ENCODE measurements at places on chromosomes 3 and 15.
A peak's percentile ranks its signal among the peaks of the same experiment; 100 is the strongest.

- no peak for DNase-seq
Observed at GRCh38 chr3:114645392-114645791, 351.6 kb downstream of the TIGIT start.

GRCh38 chr3:134463676-134464063 lies 22.1 kb downstream of the ANAPC13 start:
- DNase-seq = no peak

DNA sequence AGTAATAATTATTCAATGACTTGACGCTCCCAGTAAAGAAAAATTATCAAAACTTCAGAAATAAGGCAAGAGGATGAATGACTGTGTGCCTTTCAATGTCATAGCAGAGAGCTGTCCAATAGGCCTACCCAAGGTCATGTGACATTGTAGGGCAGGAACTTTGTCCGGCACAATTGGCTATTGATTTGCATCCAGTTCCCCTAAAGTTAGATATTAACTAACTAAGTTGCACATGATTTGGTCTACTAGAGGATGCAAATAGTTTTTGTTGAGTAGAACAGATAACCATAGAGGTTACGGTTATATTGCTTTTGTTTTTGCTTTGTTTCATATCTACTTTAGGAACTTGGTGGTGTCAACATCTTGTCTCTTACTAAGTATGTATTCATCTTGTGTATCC lies 127.9 kb upstream of the PFN2 start:
- no peak for DNase-seq

- DNase-seq = no peak
Observed at GRCh38 chr15:69719527-69720240, 267.1 kb downstream of the RPLP1 start.

DNA sequence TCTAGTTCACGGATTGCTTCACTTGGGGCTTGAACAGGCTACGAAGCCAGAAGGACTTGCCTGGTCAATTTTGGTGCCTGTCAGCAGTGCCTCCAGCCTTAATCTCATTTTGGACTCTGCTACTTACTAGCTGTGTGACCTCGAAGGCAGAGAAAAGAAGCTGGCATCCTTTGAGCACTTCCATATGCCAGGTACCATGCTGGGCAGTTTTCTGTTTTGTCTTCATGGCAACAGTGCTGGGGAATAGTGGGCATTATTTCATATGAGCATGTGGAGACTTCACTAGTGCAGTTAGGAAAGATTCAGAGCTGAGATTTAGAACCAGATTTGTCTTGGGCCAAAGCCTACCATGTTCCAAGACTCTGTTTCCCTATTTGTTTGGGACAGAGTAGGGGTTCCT lies 92.2 kb downstream of the LRTM1 start:
- DNase-seq = no peak

DNA sequence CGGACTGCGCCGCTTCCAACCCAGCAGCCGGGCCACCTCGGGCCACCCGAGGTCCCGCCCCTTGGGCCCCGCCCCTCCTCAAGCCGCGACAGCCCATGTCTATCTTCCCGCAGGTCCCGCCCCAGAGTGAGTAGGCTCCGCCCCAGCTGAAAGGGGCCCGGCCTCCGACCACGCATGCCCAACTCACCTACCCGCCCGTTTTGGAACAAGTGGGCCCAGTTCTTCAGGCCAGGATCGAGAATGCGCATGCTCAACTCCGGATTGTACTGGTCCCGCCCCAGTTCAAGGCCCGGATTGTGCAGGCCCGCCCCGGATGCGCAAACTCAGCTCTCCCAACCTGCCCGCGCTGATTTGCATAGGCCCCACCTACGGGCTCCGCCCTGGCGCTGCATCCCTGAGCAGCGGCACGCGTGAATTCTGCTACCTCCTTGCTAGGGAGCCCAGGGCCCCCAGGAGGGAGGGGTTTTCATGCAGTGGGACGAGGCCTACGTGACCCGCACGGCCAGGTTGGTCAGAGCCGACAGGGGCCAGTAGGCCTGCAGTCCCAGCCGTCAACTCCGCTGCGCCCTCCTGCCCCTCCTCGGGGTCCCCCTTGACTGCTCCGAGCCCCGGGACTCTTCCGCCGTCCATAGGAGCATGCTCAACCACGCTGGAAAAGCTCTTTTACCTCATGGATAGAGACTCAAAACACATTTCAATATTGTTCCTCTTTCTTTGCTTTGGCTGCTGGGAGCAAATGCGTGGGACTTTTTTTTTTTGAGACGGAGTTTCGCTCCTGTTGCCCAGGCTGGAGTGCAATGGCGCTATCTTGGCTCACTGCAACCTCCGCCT lies at the start of gene PFKFB4:
TSS of gene PFKFB4 (minus strand) at position 8 of the 831 bp plus-strand sequence. CDS start 26 bp downstream, outside the sequence.
- DNase-seq = peak; percentile 99

DNA sequence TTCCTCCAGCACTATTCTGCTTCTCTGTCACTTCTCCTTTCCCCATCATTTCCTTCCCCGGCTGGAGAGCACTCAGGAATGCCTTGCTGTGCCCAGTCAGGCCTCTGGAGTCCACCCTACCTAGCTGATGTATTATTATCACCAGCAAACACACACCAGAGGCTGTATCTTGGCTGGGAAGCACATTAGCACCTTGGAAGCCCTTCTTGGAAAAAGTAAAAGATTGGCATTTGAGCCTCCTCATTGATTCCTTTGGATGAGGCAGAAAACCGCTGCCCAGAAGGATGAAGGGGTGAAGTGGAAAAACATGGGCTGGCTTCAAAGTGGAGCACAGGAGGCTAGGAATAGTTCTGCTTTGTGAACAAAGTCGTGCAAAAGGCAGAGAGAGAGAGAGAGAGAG lies 244.3 kb downstream of the RPLP1 start:
- DNase-seq = no peak

- no peak for DNase-seq
Observed at GRCh38 chr15:60138397-60138968, 134.4 kb downstream of the FOXB1 start.

GRCh38 chr3:16510620-16511319 lies 2.7 kb downstream of the RFTN1 start:
- DNase-seq = no peak

DNA sequence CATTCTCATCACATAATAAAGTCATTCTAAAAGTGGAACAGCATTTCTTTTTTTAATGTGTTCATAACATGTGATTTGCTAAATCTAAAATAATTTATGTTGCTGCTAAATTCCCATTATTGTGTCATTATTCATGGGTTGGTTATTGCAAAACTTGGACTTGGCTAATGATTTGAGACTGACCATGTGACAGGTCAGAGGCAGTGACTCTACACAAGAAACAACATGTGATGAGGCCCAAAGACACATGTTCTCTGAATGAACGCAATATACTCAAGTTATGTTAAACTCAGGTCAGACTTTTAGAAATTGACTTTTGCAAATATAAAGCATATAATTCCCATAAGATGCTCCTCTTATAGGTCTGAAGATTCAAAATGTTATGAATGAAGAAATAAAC lies 566.1 kb downstream of the TBL1XR1 start:
- no peak for DNase-seq

GRCh38 chr3:53170325-53171063 lies 9.5 kb downstream of the PRKCD start:
- no peak for DNase-seq

Data from caudate nucleus (tissue), 63 donors.